ENCODE measurements at places on chromosomes 5 and 9.

DNA sequence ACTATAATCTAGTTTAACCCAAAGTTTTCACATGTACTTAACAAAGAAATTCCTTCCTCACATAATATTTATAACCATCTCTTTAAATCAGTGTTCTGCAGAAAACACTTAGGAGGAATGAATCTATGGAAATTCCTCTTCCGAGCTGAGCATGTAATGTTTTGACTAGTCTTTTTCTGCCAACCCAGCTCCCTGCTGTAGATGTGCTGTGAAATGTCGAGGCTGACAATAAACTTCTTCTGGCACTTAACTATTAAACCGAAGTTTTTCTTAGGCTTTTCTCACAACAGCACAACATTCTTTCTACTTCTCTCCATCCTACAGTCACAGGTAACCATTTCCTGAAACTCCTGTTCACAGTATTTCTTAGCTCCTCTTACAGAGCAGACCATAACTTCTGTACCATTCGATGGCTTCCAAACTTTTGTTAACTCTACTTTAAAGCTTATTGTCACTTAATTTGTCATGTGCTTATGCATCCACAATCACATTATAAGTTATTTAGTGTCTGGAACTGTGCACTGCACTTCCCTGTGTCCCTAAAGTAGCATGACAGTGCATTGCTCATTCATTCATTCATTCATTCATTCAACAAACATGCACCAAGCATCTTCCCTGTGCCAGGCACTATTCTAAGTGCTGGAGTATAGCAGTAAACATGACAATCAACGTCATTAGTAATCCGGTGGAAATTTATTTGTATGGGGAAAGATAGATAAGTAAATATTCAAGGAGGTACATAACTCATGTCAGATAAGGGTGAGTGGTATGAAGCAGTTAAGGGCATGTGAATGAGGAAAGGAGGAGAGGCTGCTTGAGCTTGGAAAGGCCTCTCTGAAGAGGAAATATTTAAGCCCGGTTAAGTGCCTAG lies 54.6 kb downstream of the TSSK1B start:
- no peak for DNase-seq

GRCh38 chr5:123752552-123753179 lies 240.7 kb downstream of the CSNK1G3 start:
- no peak for DNase-seq

DNA sequence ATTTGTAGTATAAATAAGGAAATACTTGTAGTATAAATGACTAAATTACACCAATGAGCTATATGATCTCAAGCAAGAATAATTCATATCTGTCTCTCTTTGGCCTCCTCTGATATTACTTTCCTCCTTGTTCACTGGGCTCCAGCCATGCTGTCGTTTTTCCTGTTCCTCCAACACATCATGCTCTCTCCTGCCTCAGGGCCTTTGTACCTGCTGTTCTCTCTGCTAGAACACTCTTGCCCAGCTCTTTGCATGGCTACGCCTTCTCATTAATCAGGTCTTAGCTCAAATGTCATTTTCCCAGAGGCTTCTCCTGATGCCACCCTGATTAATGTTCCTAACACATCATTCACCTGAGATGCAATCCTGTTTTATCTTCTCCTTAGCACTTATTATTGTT lies 2.5 kb upstream of the ZNF346 start:
- no peak for DNase-seq

DNA sequence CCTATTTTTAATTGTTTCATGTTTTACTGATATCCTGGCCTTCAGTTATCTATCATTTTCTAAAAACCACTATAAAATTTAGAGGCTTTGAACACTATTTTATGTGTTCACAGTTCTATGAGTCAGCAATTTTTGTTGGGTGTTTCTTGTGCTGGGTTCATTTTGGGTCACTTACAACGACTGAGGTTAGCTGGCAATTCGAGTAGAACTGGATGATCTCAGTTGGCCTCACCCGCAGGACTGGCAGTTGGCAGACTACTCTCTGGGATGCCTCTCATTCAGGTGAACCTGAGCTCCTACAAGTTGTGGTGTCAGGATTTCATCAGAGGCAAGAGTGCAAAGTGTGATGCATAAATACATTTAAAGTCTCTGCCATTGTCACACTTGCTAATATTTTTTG lies 151.0 kb upstream of the PAPPA start:
- DNase-seq: no peak

DNA sequence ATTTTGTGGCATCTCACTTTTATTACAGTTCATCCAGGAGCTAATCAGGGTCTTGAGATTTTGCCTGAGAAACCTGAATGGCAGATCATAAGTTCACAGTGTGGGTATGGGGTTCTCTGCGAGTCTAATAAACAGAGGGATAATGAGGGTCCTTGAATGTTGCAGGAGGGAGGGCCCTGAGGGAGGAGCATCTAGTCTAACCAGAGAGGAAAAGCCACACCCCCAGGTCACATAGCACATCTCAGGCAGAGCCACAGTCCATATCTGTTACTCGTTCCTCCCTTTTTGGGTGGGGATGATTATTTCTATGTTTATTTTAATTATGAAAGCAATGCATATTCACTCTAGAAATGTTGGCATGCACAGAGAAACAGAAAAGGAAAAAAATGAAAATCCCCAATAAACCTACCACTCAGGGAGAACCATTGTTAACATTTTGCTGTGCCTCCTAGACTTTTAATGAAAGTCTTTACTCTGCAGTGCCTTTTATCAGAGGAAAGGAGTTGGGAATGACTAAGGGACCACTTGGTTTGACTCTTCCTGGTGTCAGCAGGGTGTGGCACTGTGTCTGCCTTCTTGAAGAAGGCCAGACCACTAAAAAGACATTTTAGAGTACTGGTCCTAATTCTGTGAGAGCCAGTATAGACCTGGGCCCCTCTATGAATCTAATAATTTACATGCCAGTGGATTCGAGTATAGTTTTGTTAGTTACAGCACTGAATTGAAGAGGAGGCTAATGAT lies 2.8 kb downstream of the GALNT12 start:
- no peak for DNase-seq

DNA sequence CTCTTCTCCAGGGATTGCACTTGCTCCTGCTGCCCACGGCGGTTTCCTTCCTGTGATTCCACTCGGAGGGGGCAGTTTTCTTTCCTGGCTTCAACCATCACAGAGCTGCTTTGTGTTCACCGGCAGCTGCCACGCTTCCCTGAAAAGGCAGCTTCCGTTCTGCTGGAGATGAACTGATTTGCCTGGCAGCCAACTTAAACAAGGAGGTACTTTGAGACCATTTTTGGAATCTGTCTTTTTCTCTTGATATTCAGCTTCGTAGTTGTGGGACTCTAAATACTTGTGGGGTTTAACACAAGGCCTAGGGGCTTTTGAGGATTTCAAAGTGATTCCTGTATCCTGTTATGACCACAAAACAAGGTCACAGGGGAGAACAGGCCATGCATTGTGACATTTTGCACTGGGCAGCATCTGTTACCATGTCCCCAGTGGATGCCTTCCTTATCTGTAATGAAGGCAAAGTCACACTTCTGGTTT lies 192.0 kb downstream of the MTRR start:
- no peak for DNase-seq

GRCh38 chr5:158819840-158820620 lies 279.7 kb downstream of the EBF1 start:
- no peak for DNase-seq

DNA sequence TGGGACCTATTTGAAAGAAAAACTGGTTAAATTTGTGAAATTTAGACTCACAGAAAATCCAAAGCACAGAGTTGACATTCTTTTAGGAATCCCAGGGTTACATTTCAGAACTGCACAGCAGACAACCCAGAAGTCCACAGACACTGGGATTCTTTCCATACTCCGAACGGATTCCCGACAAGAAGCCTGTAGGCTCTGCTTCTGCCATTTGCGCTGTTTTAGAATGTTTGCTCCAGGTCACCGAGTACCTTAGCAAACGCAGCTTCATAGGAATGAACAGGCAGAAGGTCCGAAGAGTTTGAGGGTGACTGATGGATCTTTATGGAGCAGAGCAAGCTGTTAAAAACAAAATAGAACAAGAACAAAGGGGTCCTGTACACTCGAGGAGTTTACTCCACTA lies 84.5 kb upstream of the NFIB start:
- no peak for DNase-seq

GRCh38 chr5:86542532-86542931 lies 75.2 kb upstream of the COX7C start:
- DNase-seq: no peak

- DNase-seq: no peak
These were observed 194.3 kb upstream of the VLDLR start for GRCh38 chr9:2427120-2427891.

GRCh38 chr9:78026416-78026815 lies 5.2 kb downstream of the GNAQ start:
- no peak for DNase-seq

- no peak for DNase-seq
These were observed 271.1 kb upstream of the MVB12B start for GRCh38 chr9:126055381-126055985.

DNA sequence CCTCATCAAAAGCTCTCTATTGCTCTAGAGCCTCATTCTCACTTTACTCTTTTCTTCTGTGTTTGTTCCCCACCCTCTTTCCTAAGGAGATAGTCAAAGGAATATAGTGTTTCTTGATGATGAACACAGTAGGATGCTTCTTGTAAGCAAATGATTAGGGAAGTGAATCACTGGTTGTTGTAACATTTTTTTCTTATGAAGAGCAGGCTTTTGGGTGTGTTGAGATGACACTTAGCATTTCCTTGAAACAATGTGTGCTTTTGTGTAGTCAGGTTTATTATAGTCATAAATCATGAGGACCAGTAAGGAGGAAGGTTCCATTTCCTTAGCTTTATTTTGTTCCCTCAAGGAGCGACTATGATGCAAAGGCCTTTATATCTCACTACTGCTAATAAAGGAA lies 1991.3 kb upstream of the C9orf72 start:
- DNase-seq: no peak

DNA sequence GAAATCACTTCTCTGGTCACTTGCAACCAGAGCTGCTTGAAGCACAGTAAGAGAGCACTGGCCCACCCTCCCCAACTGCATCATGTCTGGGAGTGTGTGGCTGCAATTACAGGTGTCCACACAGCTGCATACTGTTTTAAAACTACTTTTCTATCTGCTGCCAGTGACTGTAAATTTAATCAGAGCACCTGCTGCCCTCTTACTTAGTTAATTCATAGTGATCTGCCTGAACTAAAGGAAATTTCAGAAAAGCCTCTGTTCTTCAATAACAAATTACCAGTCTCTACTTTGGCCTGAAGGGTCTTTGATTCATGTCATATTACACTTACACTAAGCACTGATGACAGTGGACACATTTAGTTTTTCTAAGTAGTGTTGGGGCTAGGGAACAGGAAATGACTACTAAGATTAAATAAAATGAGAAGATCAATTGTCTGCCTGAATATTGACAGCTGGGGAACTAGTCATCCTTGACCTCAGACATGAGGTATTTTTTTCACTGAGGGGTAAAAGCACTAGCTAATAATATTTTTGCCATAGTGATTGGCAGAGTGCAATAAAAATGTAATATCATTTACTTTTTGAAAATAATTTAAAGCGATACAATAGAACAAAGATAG lies 788.9 kb upstream of the GRAMD2B start:
- DNase-seq: peak; percentile 79

- no peak for DNase-seq
These were observed 10.0 kb upstream of the FGF18 start for GRCh38 chr5:171409164-171410136.

DNA sequence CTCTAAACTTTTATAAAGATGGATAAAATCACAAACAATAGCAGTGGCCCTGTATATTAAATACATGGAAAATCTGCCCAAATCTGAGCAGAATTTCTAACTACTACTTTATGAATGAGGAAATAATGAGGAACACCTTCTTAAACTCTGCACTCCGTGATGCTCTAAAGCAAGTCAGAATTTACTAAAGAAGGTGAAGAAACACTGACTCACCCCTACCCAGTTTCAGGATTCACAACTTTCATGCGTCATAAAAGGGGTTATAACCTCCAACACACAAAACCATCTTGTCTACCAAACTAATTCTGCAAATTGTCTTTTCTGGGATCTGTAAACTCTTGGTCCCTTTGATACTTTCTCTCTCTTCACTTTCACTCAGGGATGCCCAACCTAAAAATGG lies 561.1 kb upstream of the ACO1 start:
- DNase-seq: no peak

- DNase-seq: no peak
These were observed 420.1 kb upstream of the MEF2C start for GRCh38 chr5:89303033-89303480.

- DNase-seq: peak; percentile 41
These were observed 752 bp downstream of the TSTD2 start for GRCh38 chr9:97632248-97632984.

- DNase-seq: no peak
These were observed at the start of gene TENT4A for GRCh38 chr5:6713274-6714225. Gene TENT4A, plus strand, starts transcription at chr5:6713432. Its CDS starts 552 bp downstream, at chr5:6713984.

GRCh38 chr9:92602413-92602812 lies 66.6 kb upstream of the ECM2 start:
- no peak for DNase-seq

- peak; percentile 83 for DNase-seq
These were observed 4.9 kb upstream of the ROR2 start for GRCh38 chr9:91954841-91955471.

DNA sequence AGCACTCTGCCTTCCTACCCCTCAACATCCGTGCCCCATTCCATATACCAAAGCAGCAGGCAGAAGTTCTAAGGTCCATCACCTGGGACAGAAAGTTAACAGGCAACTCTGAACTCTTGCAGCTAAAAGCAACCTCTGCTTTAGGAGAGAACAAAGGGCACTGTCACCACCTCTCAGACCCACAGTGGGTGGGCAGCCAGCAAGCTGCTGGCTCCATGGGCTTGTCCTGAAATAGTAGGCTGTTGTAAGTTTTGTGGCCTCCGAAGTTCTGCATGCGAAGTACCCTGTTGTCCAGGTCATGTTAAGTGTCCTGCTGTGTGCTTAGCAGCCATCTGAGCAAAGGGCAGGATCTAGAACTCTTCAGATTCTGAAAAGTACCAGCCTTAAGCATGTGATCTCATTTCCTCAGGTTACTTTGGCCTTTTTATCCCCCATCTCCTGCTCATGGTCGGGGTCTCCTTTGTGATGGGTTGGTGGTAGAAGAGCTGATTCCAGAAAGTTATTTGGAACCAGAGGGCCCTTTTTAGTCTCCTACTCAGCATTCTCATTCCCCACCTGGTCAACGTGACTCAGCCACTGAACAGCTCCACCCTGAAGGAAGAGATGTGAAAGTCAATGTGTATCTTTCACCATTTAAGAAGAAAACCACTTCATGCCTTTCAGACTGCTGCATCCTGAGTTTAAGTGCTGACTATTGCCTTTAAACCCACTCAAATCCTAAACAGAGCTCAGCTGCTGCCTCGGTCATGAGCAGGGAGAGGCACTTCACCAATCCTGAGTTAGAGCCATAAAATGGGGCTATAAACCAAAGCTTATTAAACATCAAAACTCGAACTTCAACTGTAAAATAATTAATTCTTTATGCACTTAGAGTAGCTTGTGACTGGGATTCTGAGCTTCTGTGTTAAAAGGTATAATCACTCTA lies 121.4 kb downstream of the DPYSL3 start:
- no peak for DNase-seq

DNA sequence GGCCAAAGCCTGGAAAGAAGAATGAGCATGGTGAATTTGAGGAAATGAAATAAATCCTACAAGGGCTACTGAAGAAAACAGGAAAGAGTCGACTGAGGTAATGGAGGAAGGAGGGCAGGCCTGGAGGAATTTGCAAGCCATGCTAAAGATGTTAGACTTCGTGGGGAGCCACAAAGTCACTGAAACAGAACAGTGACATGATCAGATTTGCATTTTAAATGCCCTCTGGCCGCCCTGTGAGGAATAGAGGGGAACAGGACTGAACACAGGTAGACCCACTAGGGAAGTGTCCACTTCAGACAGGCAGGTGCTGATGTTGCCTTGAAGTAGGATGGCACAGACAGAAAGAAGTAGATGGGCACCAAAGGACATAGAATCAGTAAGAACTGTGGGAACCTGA lies 42.8 kb upstream of the RLN1 start:
- DNase-seq: no peak

Data from BE2C (cell line).